ENCODE measurements at places on chromosomes 12 and 14. TPM values are rescaled to one million over a fixed set of nuclear protein-coding genes. Genes with fewer than 3 reads are reported as not detected.

Gene CHFR
- total RNA-seq = 21.0 TPM

Gene SYNE2
- 19.5 TPM for total RNA-seq

DNA sequence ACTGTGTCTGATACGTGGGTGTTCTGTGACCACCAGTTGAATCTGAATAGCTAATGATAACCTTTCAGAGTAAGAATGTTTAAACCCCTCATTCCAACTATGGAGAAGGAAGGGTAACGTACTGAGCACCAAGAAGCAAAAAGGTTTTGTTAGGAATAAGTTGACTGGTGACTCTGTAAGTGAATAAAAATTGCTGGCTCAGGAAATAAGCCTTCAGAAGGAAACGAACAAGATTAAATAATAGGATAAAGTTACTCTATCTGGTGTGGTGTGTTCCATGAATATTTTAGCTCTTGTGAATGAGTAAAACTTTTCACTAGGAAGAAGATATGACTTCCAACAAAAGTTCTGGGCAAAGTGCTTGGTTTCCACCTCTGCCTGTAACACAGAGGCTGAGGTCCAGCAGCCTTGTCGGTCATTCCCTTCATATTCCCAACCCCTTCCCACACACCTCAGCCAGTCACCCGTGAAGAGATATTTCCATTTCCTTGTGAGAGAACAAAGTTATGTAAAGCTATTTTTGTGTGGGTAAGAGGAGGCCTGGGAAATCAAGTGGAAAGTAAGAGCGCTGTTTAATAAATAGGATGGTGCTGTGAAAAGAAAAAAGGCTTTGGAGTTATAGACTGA, 47.1 kb downstream of the ARF6 start:
- DNase-seq = no peak

- no peak for DNase-seq
Observed at GRCh38 chr12:68565391-68565903, 45.3 kb upstream of the RAP1B start.

- DNase-seq = no peak
Observed at GRCh38 chr12:13252616-13253015, 56.1 kb downstream of the EMP1 start.

DNA sequence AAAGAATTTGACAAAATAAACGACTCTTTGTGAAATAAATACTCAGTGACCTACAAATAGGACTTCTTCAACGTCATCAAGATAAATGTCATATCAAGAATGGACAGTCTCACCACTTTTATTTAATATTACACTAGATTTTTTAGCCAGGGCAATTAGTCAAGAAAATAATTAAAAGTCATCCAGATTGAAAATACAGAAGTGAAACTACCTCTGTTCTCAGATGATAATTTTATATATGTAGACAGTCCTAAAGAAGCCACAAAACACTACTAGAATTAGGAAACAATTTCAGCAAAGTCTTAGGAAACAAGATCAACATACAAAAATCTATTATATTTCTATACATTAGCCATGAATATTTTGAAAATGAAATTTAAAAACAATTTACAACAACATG, 689.6 kb upstream of the SEL1L start:
- no peak for DNase-seq

- DNase-seq = no peak
Observed at GRCh38 chr12:52038447-52038846, 12.8 kb upstream of the NR4A1 start.

DNA sequence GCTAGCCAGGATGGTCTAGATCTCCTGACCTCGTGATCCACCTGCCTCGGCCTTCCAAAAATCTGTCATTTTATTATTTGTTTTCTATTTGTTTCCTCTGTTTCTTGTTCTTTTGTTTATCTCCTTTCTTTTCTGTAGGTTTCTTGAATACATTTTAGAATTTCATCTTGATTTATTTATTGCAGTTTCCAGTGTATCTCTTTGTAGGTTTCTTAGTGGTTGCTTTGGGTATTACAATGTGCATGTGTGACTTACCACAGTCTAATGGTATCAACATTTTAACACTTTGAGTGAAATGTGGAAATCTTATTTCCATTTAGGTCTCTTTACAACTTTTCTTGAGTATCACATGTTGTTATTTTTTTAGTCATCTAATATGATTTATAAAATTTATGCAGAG, 29.9 kb upstream of the MUCL1 start:
- no peak for DNase-seq

GRCh38 chr14:51869411-51870100, 9.1 kb downstream of the GNG2 start:
- no peak for DNase-seq

GRCh38 chr12:6114476-6114870, 10.0 kb downstream of the VWF start:
- DNase-seq = no peak

- DNase-seq = peak; percentile 75
Observed at GRCh38 chr14:25042362-25043299, 7.3 kb downstream of the STXBP6 start.

DNA sequence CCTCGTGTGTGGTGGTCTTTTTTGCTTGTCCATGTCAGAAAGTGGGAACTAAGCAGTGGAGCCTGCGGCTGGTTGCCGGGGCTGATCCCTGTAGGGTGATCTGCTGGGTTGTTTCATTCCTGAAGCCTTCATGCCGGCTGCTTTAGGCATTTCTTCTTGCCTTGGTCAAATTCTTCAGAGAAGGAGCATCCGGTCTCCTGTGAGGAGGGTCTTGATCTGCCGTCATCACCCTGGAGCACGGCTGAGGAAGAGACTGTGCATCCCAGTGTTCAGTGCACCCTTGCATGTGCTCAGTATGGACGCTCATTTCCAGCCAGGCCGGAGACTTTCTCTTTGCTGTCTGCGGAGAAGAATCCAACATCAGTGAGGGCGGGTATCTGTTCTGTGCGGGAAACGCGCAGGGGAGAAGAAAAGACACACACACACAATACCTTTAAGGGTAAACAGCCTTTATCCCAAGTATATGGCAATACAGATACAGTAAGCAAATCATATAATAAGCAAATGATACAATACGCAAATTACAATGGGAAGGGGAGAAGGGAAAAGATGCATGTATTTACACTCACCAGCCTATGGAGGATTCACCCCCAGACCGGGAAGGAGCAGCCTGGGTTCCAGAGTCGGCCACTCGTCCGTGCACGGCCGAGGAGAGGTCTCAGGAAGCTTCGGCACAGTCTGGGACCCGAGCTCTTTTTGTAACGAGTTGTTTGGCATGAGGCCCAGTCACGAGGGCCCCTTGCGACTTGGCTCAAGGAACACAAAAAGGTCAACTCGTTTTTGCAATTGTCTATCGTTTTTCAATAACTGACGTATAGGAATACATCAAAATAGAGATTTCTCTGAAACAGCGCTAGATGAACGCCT, 1366.8 kb upstream of the TMEM132C start:
- no peak for DNase-seq

- DNase-seq = no peak
Observed at GRCh38 chr12:124488520-124488919, 78.9 kb downstream of the NCOR2 start.

GRCh38 chr14:76551906-76552305, 176.0 kb downstream of the ESRRB start:
- DNase-seq = no peak

Gene PTPN6
- 10.6 TPM for total RNA-seq

GRCh38 chr14:81936902-81937301, 403.2 kb upstream of the SEL1L start:
- no peak for DNase-seq

Gene P2RX7
- total RNA-seq = not detected

GRCh38 chr12:131919366-131920156, 9.5 kb upstream of the PUS1 start:
- no peak for DNase-seq

Gene AICDA
- total RNA-seq = not detected

Gene C12orf60
- total RNA-seq = 2.3 TPM

- peak; percentile 13 for DNase-seq
Observed at GRCh38 chr12:45893240-45893639, 97.1 kb downstream of the SCAF11 start.

GRCh38 chr14:86055512-86056075, 525.6 kb downstream of the FLRT2 start:
- DNase-seq = no peak

GRCh38 chr12:64311877-64312276, 78.7 kb downstream of the C12orf56 start:
- no peak for DNase-seq

GRCh38 chr12:88338486-88338885, 196.4 kb downstream of the TMTC3 start:
- DNase-seq = no peak

GRCh38 chr14:63663428-63664341, 22.0 kb upstream of the WDR89 start:
- peak; percentile 30 for DNase-seq

- DNase-seq = no peak
Observed at GRCh38 chr12:2691345-2692071, 103.3 kb upstream of the FKBP4 start.

GRCh38 chr12:108482717-108483212, 32.3 kb upstream of the FICD start:
- no peak for DNase-seq

GRCh38 chr12:88417531-88417930, 162.7 kb downstream of the KITLG start:
- DNase-seq = no peak

DNA sequence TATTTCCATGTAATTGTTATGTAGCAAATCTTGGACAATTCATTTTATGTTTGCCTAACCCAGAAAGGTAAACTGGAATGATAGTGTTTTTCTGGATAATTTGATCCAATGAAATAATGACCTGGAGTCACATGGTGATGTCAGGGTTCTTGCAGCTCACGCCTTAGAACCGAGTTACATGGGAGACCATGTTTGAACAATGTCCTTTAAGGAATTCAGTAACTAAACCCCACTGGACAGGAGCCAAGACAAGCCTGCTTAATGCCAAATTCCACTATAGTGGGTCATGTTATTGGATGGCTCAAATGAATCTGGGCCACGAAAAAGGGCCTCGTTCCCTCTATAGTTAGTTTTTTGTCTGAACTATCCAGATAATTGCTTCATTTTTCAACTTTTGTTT, 255.8 kb upstream of the HMGA2 start:
- no peak for DNase-seq

DNA sequence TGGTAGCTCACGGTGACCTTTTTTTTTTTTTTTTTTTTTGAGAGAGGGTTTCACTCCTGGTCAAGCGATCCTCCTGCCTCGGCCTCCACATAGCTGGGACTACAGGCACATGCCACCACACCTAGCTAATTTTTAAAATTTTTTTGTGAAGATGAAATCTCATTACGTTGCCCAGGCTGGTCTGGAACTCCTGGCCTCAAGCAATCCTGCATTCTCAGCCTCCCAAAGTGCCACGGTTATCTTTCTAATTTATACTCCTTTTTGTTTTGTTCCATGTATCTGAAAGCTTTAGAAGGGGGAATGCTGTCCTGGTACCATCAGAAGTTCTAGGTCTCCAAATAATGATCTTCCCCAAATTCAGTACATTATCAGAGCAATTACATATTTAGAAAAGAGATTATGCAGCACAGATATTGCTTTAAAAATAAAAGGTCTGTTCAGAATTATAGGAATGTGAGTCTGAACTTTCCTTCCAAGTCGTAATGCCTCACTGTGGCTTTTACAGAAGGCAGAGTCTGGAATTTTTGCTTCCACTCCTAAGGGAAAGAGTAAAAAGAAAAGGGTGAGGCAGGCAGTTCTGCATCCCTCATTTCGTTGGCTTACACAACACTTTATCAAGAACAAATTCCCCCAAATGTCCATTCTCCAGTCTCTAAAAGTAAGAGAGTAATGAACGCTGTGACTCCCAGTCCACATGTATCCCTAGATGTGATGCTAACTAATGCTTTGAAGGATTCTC, 73.0 kb downstream of the GCH1 start:
- DNase-seq = no peak

DNA sequence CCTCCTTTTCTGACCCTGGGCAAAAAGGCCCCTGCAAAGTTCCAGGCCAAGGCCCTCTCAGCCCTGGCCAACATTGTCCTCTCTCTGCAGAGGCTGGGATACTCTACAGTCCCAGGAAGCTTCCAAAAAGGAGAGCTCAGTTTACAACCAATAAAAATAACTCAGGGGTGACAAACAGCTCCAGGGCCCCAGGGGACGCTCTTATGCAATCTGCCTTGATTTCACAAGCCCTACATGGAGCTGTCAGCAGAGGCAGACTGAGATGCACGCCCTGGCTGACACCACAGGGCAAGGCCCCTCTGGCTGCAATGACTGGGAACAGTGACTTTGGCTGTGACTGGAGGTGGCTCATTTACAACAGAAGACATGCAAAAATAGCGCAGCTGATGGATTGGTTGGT, 129.0 kb upstream of the MED13L start:
- peak; percentile 71 for DNase-seq

Measured in HepG2 (cell line).